ENCODE measurements at places on chromosomes 2 and 18. TPM values are rescaled to one million over a fixed set of nuclear protein-coding genes. Genes with fewer than 3 reads are reported as not detected.

CHRNA1 gene
- 0.27 TPM for polyA plus RNA-seq

GCG gene
- polyA plus RNA-seq = not detected

- peaks cover 4% of the 10 kb centered on the region for H3K36me3 ChIP-seq
- H3K27me3 ChIP-seq = no peaks in the 10 kb centered on the region
- no peak for DNase-seq
Measured at GRCh38 chr18:70428439-70428838, 139.6 kb downstream of the SOCS6 start.

- peaks cover 39% of the 10 kb centered on the region for H3K4me1 ChIP-seq
- no peaks in the 10 kb centered on the region for H3K36me3 ChIP-seq
- H3K27ac ChIP-seq = peak overlapping the region; percentile 64
- H3K27me3 ChIP-seq = no peaks in the 10 kb centered on the region
- 0 out of 2 replicates have a peak overlapping the region, but pooled peaks have one; percentile 6 for H3K4me3 ChIP-seq
Measured at GRCh38 chr2:111662771-111663470, 221.1 kb downstream of the ANAPC1 start.

STARD6 gene
- polyA plus RNA-seq = not detected

SP5 gene
- not detected for polyA plus RNA-seq

DNA sequence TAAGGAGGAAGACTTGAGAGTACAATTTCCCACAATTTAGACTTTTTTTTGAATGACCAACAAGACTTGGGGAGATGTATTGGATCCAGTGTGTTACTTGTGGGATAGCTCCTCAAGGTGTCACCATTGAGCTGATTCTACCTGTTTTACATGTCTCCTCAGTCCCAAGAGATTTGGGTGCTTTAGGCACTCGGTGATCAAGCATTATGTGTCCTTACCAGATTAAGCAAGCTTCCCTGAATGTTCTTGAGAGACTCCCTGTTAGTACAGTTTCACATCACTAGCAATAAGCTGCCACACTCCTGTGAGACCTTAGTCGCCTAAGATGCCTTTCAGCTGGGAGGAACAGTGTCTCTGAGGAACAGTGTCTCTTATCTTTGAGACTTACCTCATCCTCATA lies 384.3 kb upstream of the SYT4 start:
- H3K4me3 ChIP-seq = no peak overlapping the region
- peak overlapping the region; percentile 38 for H3K27ac ChIP-seq
- peak; percentile 71 for DNase-seq
- no peaks in the 10 kb centered on the region for H3K27me3 ChIP-seq
- H3K4me1 ChIP-seq = peaks cover 42% of the 10 kb centered on the region

- DNase-seq = no peak
- no peaks in the 10 kb centered on the region for H3K36me3 ChIP-seq
- peaks cover 61% of the 10 kb centered on the region for H3K4me1 ChIP-seq
- no peak overlapping the region for H3K4me3 ChIP-seq
Measured at GRCh38 chr2:109337221-109337620, 208.2 kb downstream of the SH3RF3 start.

Measured in GM23248 (cell line).